ENCODE measurements at places on chromosomes 5 and 9.

DNA sequence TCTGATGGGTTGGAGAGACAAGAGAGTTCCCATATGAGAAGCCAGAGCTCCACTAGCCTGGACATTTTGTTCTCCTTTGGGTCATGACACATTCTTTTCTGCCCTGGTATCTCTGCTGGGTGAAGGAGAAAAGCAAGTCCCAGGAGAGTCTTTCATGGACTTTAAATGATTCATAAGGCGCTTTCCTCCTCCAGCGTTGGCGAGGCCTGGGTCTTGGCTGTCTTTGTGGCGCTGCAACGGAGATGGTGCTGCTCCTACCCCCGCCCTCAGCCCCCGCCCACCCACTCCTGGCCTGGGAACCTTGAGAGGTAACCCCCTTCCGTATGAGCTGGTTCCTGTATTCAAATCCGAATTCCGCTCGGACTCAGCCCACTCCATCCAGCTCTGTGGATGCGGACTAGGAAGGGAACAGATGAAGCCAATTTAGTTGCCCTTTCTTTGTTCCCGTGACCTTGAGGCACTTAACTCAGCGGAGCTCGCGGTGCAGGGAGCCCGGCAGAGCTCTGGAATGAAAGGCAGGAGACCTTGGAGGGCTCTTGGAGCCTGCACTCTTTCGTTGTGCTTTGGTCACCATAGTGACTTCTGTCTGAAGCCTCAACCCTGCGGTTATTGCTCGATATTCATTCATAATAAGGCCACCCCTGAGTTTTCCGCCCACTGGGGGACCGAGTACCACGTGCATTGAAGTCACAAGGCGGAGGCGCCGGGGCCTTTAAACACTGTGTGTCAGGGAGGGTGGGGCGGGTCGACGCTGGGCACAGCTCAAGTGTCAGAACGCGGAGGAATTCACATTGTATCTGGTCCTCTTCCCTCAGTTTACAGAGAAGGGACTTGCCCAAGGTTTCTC lies 14.0 kb upstream of the PWWP2A start:
- peak; percentile 27 for DNase-seq

GRCh38 chr5:142611154-142611553 lies 74.7 kb downstream of the FGF1 start:
- DNase-seq = peak; percentile 85

GRCh38 chr5:120152472-120152871 lies 311.6 kb upstream of the PRR16 start:
- no peak for DNase-seq

GRCh38 chr9:90099262-90099963 lies 494.6 kb downstream of the GADD45G start:
- no peak for DNase-seq

GRCh38 chr5:78221964-78222451 lies 72.5 kb downstream of the AP3B1 start:
- DNase-seq = no peak

GRCh38 chr9:75467142-75467541 lies 378.8 kb downstream of the OSTF1 start:
- DNase-seq = no peak

DNA sequence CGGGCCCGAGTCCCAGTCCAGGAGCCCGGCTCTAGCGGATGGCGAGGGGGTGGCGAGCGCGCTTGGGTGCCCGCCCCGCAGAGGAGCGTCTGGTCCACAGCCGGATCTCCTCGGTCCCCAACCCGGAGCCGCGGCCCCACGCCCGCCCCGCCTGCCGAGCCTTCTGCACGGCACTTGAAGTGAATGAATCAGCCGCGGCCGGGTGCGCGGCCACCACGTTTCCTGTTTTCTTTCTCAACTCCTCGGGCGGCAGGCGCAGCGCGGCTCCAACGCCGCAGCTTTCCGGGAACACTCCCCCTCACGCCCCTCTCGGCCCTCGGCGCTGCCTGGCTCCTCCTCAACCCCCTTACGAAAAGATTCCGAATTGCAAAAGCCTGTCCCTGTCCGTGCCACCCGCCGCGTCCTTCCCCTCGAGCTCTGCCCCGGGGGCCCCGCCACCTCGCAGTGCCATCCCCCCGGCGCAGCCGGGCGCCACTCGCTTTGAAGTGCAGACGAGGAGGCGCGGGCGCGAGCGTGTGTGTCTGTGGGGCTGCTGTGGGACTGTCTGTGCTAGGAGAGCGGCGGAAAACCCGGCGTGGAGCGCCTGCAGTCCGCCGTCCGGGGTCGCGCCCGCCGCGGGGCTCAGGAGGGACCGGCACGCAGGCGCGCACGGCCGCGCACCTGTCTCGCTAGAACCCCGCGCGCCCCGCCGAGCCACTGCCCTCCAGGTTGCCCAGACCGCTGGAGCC lies 456.6 kb downstream of the RAB3C start:
- DNase-seq = peak; percentile 63

DNA sequence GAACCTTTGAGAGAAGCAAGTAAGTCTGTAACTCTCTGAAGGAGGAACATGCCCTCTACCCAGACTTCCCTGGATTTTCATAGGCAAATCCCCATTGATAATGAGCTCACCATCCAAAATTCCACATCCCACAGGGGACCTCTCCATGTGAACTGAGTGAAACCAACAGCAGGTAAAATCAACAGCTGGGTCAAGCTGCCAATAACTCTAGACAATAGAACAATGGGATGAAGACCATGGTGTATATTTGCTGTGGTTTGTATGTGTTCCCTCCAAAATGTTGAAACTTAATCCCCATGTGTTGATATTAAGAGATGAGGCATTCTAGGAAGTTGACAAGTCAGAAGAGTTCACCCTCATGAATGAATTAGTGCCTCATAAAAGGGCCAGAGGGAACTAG lies 110.2 kb upstream of the MYO10 start:
- no peak for DNase-seq

GRCh38 chr5:177020033-177020432 lies 2.5 kb upstream of the ZNF346 start:
- DNase-seq = no peak

DNA sequence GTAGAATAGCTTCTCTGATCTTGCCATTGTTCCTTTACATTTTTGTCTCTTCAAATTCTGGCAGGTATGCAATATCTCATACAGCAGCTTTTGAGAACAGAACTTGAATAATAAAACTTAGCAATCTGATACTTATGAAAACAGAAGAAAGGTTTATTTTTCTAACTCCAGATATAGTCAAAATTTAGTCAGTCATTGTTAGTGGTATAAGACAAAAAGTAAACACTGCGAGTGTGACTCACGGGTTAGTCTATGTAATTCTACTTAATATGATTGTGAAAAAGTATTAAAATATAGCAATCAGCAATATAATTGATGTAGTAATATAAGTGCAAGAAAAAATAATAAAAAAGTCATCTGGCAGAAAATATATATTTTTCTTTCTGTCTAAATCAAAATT lies 910.4 kb downstream of the DNAH5 start:
- DNase-seq = no peak

DNA sequence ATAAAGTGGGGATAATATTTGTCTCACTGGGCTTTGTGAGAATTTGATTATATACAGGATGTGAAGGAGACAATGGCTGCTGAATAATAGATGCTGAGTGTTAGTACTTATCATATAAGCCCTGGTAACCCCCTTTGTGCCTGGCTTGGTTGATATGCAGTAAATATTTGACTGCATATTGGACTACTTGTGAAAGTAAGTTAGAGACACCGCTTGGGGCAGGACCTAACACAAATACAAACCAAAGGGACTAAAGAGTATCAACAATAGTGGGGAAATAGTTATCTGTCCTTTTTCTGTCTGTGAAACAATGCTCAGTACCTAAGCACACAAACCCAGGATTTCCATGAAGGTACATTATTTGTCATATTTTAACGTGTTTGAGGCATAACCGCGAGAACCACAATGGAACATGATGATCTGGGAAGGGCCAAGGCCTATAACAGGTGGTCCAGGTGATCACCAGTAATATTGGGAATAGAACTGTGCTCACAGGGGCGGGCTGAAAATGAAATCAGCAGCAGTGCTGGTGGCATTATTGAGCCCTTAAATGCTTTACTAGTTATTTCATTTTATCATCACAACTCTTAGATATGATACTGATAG lies 138.2 kb upstream of the SMARCA2 start:
- no peak for DNase-seq

- no peak for DNase-seq
These were observed 88.1 kb downstream of the SH3TC2 start for GRCh38 chr5:148974642-148975327.

- peak; percentile 79 for DNase-seq
These were observed at the start of gene RAI14 for GRCh38 chr5:34656001-34656699. Gene RAI14 (plus strand): TSS chr5:34656328. CDS start chr5:34686920, 30,592 bp downstream.

DNA sequence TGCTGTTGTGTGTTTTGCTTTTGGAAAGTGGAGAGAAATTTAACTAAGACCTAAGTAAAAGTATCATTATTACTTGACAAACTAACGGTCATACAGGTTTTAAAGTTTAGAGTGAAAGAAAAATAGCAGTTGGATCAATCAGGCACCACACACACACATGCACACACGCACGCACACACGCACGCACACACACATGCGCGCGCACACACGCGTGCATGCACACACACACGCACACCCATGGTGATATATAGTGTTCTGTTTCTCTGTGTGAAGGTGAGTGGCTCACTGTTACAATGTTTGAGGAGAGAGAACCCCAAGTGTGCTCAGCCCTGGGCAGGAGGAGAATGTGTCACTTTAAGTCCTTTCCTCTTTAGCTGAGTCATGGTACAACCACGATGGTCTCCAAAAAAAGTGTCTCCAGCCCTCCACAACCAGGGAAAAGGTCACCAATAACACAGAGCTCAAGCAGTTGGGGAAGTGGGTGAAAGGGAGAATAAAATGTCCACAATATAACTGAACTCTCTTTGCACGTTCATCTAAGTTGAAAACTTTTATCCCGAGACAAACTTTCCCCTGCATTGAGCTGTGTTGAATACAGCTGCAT lies 3.2 kb downstream of the ZNF366 start:
- DNase-seq = no peak

- no peak for DNase-seq
These were observed 1.1 kb downstream of the NDOR1 start for GRCh38 chr9:137206602-137207001.

DNA sequence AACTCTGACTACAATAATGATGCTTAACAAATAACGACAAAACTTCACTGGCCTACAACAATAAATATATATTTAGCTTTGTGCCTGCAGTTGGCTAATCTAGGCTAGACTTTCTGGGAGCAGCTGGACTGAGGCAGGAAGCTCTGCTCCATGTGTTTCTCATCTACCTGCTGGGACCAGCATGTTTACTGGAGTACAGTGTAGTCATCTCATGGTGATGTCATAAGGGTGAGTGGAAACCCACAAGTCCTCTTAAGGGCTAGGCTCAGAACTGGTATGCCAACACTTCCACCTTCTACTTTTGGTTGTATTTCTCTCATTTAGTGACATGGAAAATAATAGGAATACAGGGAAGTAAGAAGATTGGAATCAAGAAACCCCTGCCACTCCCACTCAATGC lies 85.7 kb upstream of the NIPBL start:
- DNase-seq = no peak

- DNase-seq = no peak
These were observed 9.5 kb upstream of the GLDC start for GRCh38 chr9:6655036-6655435.

DNA sequence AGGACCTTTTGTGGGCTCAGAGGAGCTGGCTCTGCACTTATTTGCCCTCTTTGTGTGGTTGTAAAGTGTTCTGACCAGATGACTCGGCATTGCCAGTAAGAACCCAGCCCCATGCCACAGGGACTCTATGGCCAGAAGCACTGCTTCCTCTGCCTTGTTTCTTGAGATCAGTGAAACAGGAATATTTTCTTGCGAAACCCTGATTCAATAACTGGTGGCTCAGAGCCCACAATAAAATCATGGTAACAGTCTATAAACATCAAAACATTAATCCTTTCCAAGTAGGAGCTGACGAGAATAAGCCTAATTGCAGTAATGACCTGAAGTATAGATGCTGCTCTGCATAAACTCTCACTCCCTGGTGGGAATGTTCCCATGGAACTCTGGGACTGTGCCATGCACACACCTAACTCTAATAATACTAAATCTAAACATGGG lies 344.3 kb downstream of the ZNF608 start:
- DNase-seq = no peak

- no peak for DNase-seq
These were observed 920 bp downstream of the PMPCA start for GRCh38 chr9:136411378-136411777.

GRCh38 chr5:923281-923873 lies 30.7 kb downstream of the TRIP13 start:
- peak; percentile 93 for DNase-seq

- DNase-seq = no peak
These were observed 83.4 kb downstream of the LIFR start for GRCh38 chr5:38473008-38473407.

DNA sequence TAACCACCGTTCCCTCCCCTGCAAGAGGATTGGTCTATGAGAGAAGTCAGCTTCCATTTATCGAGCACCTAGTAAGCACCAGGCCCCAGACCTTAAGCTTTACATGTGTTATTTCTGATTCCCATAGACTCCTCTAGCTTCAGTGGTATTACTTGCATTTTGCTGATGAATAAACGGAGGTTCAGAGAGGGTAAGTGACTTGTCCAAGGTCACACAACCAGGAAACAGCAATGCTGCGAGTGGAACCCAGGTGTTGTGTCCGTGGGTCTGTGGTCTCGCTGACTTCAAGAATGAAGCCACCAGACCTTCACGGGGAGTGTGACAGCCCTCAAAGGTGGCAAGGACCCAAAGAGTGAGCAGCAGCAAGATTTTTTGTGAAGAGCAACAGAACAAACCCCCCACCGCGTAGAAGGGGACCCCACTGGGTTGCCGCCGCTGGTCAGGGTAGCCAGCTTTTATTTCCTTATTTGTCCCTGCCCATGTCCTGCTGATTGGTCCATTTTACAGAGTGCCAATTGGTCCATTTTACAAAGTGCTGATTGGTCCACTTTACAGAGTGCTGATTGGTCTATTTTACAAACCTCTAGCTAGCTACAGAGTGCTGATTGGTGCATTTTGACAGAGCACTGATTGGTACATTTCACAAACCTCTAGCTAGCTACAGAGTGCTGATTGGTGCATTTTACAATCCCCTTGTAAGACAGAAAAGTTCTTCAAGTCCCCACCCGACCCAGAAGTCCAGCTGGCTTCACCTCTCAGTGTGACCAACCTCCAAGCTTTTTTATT lies 29.1 kb upstream of the KCNIP1 start:
- DNase-seq = no peak

DNA sequence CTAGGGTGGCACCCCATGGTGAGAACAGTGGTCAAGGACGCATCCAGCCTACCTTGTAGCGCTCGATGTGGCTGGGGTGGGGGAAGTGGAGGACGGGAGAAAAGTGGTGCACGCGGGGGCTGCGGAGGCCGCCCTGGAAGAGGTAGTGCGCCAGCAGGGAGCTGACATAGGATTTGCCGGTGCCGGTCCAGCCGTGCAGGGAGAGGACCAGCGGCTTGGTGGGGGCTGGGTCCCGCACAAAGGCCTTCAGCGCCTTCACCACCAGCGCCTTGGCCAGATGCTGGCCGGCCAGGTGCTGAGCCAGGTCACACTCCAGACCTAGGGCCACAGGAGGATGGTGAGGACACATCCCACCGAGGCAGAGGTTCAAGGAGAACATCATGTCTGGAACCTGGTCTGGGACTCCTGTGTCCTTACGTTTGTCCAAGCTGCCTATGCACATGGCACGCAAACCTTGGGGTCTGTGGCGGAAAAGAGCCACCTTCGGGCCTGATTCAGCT lies 797 bp downstream of the TOR2A start:
- no peak for DNase-seq

GRCh38 chr5:6603643-6604042 lies 29.2 kb downstream of the NSUN2 start:
- DNase-seq = no peak
